ENCODE measurements at places on chromosomes 2 and 18. TPM values are rescaled to one million over a fixed set of nuclear protein-coding genes. Genes with fewer than 3 reads are reported as not detected.

Gene RESP18
- total RNA-seq, result not detected

Gene KCNG2
- total RNA-seq, result not detected

Gene SKOR2
- not detected for total RNA-seq

Gene GBX2
- total RNA-seq, result not detected

Gene ASTL
- total RNA-seq, result not detected

Gene KCTD1
- 13.6 TPM for total RNA-seq

Gene COBLL1
- total RNA-seq, result 71.6 TPM

Gene MERTK
- 13.2 TPM for total RNA-seq

Gene KHK
- total RNA-seq, result 2.5 TPM

Gene DSC3
- 0.62 TPM for total RNA-seq

Gene CDH19
- total RNA-seq, result 24.9 TPM

Gene GALNT1
- 52.1 TPM for total RNA-seq

Gene MEIS1
- 114 TPM for total RNA-seq

Gene SERPINB13
- 0.13 TPM for total RNA-seq

Gene PAX8
- not detected for total RNA-seq

Gene GKN1
- total RNA-seq, result 4.7 TPM

Gene CLEC4F
- total RNA-seq, result 1.1 TPM

Gene NEB
- total RNA-seq, result 0.07 TPM

Gene NXPH2
- not detected for total RNA-seq

Gene STARD6
- total RNA-seq, result not detected

Gene CYTIP
- 3.6 TPM for total RNA-seq

All from gastroesophageal sphincter (tissue), 4 donors.